ENCODE measurements at places on chromosomes 13 and 19.

- DNase-seq: no peak
These were observed 65.8 kb downstream of the MLLT1 start for GRCh38 chr19:6213696-6214641.

- DNase-seq: no peak
These were observed 69.1 kb upstream of the FLT1 start for GRCh38 chr13:28564030-28564429.

DNA sequence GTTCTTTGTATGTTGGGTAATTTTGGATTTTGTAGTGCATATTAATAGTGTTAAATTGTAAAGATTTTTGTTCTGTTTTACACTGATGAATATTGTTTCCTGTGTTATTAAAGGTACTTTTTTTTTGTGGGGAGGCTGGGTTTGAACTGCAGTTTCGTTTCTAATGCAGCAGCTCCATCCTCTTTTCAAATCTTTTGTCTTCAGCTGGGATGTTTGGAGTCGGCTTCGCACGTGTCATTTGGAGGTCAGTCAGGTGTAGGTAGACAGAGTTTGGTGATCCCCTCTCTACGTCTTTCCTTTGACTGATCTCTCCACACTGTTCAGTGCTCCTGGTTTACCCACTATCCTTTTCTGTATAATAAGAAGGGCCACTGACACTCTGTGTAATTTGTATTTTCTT is 30.3 kb downstream of the TDRD3 start:
- DNase-seq: no peak

- no peak for DNase-seq
These were observed 48.6 kb downstream of the CCNA1 start for GRCh38 chr13:36480726-36481427.

DNA sequence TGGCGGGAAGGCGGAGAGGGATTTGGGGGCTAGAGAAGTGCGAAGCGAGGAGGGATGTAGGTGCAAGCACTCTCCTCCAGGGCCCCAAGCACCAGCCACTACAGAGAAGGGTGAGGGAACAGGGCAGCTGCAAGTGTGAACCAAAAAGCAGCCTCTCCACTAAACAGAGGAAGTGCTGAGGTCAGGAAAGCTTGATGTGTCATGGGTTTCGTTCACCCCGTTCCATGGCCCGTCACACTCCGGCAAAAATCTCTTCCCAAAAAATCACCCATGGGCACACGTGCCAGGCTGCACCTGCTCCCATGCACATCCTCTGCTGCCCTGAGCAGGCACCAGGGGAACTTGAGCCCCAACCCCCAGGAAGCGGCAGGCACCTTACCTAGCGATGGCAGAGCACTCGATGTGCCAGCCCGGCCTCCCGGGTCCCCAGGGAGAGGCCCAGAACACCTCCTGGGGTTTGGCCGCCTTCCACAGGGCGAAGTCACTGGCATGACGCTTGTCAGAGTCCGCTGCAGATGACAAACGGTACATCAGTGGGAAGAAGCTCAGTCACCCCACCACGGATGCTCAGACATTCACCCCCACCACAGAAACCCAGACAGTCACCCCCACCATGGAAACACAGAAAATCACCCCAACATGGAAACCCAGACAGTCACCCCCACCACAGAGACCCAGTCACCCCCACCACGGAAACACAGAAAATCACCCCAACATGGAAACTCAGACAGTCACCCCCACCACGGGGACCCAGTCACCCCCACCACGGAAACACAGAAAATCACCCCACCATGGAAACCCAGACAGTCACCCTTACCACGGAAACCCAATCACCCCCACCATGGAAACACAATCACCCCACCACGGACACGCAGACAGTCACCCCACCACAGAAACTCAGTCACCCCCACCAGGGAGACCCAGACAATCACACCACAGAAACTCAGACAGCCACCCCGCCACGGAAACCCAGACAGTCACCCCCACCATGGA is 29.0 kb downstream of the CARS2 start:
- DNase-seq: peak; percentile 18

- no peak for DNase-seq
These were observed 44.2 kb downstream of the SERTM1 start for GRCh38 chr13:36717966-36718545.

DNA sequence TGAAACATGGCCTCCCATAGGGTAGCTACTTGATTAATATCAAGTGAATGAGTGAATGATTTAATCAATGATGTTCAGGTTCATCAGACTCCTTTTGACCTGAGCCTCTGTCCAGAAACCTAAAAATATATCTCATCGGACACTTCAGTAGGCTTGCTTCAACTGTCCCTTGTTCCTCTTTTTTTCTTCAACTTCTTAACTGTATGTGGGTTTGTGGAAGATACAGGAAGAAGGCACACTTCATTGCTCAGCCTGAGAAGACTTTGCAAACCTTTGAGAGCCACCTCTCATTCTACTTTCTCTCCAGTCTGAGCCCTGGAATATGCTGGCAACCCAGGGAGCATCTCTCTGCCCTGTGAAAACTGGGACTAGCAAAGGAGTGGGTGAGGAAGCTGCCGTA is 557.0 kb downstream of the FGF9 start:
- no peak for DNase-seq

DNA sequence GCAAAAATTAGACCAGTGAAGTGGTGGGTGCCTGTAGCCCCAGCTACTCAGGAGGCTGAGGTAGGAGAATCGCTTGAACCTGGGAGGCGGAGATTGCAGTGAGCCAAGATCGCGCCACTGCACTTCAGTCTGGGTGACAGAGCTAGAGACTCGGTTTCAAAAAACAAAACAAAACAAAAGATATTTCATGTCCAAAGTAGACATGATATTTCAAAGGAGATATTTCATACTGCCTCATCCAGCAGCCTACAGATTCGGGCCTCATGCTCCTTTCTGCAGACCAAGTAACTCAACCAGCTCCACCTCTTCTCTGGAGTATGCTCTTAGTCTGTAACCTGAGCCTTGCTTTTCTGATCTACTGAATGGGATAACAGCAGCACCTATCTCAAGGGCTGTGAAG is 15.0 kb downstream of the ZC3H4 start:
- no peak for DNase-seq

DNA sequence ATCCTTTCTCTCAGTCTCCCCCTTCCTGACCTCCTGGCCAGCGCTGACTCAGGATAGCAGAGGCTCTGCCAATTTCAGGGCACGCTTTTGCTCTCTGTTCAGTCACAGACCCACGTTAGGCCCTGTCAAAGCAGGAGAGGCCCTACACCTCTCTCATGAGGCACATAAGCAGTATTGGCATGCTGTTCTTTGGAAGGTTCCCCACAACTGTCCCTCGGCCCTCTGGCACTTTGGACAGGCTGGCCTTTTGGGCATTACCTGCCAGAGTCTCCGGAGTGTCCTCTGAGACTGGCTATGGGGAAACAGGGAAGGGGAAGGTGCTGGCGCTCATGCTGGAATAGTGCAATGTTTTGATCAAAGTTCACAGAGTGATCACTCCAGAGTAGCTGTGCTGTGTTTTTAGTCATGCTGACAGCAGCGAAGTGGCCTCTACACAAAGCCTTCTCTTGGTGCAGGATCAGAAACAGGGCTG is 23.7 kb upstream of the UBE2L5 start:
- DNase-seq: no peak

DNA sequence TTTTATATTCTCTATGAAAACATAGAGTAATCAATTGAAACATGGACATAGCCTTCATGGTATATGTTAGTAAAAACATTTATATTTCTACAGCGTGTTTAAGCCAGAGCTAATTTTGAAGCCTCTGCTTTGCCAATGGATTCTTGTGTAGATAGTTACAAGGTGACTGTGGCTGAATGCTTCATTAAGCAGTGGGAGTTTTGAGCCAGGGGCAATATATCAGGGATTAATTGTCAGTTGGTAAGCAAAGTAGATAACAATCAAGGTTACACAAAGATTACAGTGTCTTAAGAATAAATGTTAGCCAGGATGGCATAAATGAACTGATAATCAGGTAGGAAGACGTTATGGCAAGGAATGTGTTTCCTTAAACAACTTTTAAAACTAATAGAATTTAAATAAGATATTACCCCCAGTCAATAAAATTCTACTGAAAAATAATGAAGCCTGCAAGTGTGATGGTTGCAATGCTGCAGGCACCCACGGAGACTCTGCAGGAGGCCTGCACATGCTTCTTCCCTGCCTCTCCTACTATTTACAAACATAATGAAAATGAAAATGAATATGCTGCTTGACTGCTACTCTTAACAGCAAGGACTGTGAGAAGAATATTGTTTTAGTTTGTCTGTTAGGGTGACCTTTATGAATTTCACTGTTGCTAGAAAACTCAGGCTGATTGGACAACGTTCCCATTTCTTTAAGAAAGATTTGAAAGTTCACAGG is 588.5 kb downstream of the GPC5 start:
- DNase-seq: no peak

GRCh38 chr13:66553391-66553790 is 676.7 kb downstream of the PCDH9 start:
- no peak for DNase-seq

DNA sequence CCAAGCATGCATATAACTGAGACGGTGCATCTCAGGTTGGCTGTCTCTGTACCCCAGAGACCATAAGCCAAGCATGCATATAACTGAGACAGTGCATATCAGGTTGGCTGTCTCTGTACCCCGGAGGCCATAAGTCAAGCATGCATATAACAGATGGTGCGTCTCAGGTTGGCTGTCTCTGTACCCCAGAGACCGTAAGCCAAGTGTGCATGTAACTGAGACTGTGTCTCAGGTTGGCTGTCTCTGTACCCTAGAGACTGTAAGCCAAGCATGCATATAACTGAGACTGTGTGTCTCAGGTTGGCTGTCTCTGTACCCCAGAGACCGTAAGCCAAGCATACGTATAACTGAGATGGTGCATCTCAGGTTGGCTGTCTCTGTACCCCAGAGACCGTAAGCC is 30.8 kb downstream of the NLRP4 start:
- DNase-seq: no peak

- no peak for DNase-seq
These were observed 81.2 kb upstream of the WASF3 start for GRCh38 chr13:26476111-26476781.

GRCh38 chr19:3610745-3611717 is 4.4 kb upstream of the TBXA2R start:
- no peak for DNase-seq

DNA sequence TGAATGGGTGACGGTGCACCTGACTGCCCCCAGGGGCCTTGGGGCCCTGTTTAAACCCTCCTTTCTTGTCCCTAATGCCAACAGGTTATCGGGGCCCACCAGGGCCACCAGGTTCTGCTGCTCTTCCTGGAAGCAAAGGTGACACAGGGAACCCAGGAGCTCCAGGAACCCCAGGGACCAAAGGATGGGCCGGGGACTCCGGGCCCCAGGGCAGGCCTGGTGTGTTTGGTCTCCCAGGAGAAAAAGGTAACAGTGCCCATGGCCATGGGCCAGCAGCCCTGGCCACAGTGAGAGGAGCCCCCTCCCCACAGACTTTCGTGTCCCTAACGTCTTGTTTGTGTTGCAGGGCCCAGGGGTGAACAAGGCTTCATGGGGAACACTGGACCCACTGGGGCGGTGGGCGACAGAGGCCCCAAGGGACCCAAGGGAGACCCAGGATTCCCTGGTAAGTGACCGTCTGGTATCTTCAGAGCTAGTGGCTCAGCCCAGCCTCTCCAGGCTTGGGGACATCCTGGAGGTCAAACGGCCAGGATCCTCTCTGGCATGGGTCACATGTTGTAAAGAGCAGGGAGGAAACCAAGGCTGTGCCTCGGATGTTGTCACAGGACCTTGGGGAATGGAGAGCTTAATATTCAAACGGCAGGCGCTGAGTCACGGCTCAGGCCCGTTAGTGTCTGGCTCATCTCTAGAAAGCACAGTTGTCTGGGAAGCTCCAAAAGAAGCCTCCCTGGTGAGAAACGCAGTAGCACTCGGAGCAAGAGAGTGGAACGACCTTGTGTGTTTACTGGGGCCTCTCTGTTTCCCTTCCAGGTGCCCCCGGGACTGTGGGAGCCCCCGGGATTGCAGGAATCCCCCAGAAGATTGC is 58.3 kb downstream of the RAB20 start:
- no peak for DNase-seq

DNA sequence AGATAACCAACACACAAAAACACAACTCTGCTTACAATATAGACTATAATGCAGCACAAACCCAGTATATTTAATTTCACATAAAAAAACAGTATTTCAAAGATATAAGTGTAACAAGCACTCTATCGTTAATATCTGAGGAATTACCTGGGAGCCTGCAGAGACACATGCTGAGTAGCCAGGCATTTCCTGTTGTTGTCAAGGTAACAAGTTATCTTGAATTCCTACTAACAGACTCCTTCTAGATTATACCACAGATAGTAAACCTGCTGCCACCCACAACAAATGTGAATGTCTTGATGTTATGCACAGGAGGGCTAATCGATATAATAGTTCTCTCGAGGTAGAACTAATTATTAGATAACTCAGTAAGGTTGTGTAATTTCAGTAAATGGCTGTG is 826.0 kb upstream of the PRR20A start:
- DNase-seq: no peak

- DNase-seq: no peak
These were observed 284.9 kb downstream of the KLF12 start for GRCh38 chr13:73849292-73849691.

DNA sequence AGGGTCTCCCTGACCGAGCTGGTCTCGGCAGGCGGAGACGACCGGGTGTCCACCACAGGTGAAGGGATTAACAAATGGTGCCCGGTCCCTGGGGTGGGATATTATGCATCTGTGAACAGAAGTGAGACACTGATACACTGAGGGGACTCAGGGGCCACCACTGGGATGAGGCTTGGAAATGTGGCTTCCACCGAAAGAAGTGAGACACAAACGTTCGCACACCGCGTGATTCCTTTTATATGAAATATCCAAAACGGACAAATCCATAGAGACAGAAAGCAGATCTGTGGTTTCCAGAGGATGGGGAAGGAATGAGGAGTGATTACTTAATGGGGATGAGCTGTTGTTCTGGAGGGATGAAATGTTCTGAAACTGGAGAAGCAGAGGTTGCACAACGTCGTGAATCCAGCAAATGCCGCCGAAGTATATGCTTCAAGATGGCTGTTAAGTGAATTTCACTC is 47.5 kb downstream of the C13orf46 start:
- no peak for DNase-seq

GRCh38 chr13:24110011-24110410 is 50.5 kb upstream of the SPATA13 start:
- DNase-seq: peak; percentile 82

GRCh38 chr19:35621708-35622107 is 7.1 kb upstream of the RBM42 start:
- no peak for DNase-seq

GRCh38 chr13:65606622-65607021 is 1623.5 kb downstream of the PCDH9 start:
- no peak for DNase-seq

DNA sequence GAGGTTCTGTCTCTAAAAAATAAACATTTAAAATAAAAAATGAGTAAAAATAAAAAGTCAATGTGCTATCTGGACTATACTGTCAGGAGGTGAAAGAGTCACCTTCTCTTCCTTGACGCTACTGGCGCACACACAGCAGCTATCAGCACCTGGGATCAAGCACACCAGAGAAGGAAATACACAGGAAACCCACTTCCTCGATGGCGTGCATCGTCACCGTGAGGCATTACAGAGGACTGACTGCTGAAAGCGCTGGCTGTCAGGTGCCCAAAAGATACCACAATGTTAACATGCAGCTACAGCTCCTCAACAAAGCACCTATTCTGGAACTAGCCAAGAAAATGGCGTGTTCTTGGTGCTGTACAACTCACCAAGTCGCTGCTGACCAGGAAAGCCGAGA is 6.1 kb downstream of the SLC35E1 start:
- DNase-seq: no peak

GRCh38 chr13:108657519-108657918 is 28.1 kb downstream of the MYO16 start:
- DNase-seq: no peak

- DNase-seq: peak; percentile 83
These were observed 1.3 kb downstream of the IZUMO1 start for GRCh38 chr19:48745208-48745995.

- DNase-seq: no peak
These were observed 4.0 kb downstream of the SERPINE3 start for GRCh38 chr13:51343475-51343874.

Measured in pons (tissue), 1 donor.